ENCODE measurements at places on chromosomes 7 and 10.

DNA sequence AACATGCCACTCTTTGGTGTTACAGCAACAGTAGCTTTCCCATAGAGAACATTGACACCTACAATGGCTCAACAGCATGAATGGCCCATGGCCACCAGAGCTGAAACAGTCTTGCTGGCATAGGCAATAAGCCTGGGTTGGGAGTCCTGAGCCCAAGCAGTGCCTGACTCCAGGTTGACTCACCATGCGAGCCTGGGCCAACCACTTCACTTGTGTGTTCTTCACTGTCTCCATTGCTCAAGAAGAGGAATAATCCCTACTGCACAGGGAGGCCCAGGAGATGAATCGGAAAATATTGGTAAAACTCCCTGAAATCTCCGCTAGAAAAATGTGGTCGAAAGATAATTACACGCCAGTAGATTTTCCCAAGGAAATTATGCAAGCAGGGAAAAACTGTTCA, 89.2 kb upstream of the INHBA start:
- no peak for DNase-seq

DNA sequence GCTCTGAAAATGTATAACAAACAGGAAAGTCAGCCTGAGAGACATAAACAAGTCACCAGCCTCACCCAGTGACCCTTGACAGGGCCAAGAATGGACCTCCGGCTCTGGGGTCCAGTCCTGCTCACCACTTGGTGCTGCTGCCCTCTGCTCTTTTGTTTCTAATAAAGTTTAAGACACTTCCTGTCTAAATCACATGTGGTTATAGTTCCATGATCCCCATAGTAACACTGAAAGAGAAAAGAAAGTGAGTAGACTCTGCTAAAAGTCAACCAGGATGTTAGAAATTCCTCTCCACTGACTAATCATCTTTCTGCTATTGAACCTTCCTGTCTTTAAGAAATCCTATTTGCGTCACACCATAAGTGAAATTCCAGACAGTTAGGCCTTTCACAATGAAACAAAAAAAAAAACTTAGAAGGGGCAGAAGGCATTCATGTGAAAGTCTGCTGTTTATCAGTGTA, 179.2 kb upstream of the BET1 start:
- peak; percentile 54 for DNase-seq

GRCh38 chr7:121795736-121796135, 77.2 kb upstream of the PTPRZ1 start:
- no peak for DNase-seq

GRCh38 chr10:13401142-13401541, 53.0 kb upstream of the SEPHS1 start:
- no peak for DNase-seq

- no peak for DNase-seq
These were observed 117.6 kb downstream of the TSPAN12 start for GRCh38 chr7:120740348-120740747.

DNA sequence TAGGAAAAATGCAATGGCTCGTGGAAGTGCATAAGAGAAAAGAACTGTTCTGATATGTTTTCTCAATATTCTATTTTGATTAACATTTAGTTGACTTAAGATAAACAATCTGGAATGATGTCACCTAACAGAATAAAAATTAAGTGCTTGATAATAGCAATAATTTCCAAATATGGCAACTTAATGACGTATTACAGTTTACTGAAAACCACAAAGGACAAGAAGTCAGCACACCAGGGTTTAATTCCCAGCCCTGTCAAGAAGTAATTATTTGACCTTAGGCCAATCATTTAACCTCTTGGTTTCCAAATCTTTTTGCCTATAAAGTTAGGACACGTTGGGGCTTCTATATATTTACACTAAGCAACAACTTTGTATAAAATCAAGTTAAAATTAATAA, 95.7 kb downstream of the CABCOCO1 start:
- DNase-seq: no peak

- DNase-seq: no peak
These were observed 46.2 kb downstream of the RBM17 start for GRCh38 chr10:6135039-6135438.

DNA sequence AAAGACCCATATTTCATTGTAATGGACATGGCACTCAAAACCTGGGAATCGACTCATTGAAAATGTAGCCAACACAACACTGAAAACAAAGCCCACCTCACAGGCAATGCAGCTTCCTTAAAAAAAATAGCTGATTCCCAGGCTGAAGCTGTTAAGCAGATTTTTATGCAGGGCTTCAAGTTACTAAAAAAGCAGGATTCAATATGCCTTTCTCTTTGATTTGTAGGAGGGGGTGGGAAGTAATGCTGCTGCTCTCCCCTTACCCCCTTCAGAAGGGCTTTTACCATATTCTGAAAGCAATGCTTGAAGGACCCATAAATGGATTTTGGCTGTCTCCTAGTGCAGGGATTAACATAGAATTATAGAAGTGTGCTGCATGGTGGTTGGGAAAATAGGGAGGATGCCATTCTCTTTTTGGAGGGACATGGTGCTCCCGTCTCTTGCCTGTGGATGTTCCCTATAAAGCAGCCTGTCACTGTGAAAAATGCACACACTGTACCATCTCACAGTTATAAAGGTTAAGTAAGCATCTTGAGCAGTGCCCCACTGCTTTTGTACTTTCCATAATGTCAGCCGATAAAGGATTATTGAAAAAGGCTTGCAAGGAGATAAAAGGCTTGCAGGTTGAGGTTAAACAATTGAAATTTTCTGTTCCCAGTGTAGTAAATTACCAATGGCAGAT, 262.8 kb downstream of the AUTS2 start:
- no peak for DNase-seq
